ENCODE measurements at places on chromosomes 2 and 18.

DNA sequence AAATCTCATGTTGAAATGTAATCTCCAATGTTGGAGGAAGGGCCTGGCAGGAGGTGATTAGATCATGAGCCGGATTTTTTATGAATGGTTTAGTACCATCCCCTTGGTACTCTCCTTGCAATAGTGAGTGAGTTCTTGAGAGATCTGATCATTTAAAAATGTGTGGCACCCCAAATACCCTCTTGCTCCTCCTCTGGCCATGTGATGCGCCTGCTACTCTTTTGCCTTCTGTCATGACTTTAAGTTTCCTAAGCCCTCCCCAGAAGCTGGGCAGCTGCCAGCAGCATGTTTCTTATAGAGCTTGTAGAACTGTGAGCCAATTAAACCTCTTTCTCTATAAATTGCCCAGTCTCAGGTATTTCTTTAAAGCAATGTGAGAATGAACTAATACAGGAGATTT is 72.6 kb upstream of the FIGN start:
- DNase-seq: no peak

DNA sequence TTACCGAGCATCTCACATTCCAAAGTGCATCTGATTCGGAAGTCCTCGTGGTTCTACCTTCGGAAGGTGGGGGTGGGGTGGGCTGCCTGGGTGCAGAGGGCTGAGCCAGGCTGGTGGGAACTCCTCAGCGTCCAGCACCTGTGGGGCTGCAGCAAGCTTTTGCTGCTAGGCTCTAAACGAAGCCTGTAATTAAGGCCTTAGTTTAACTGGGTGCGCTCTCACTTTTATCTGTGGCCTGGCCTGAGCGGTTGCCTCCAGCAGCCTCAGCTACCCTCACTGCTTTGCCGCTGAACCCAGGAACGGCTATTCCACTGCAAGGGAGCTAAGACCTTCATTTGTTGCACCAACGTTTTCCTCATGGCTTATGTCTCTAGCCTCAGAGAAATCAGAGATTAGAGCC is 48.4 kb downstream of the TMEM17 start:
- DNase-seq: no peak

- DNase-seq: peak; percentile 34
Observed at GRCh38 chr2:197804758-197805714, 643 bp downstream of the PLCL1 start.

- DNase-seq: no peak
Observed at GRCh38 chr2:794554-795241, 117.5 kb upstream of the TMEM18 start.

DNA sequence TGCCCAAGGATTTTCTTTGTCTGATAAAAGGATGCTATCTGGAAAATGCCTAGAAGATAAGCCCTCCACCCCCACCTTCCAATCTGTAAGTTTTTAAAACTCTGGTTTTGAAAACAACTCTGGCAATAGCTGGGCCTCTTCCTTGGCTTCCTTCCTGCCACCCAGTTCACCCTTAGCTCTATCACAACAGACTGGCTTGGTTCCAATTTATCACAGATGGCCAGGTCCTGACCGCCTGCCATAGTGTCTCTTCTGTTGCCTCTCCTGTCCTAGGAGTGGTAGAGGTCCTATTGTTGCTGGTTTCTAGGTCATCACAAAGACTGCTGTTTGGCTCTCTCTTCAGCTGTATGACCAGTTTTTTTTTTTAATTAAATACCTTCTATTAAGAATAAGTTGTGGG is 1727.9 kb upstream of the SLC39A10 start:
- DNase-seq: no peak

- no peak for DNase-seq
Observed at GRCh38 chr2:45946023-45946422, 294.5 kb downstream of the PRKCE start.

GRCh38 chr2:212997526-212998020 is 153.8 kb downstream of the IKZF2 start:
- no peak for DNase-seq

DNA sequence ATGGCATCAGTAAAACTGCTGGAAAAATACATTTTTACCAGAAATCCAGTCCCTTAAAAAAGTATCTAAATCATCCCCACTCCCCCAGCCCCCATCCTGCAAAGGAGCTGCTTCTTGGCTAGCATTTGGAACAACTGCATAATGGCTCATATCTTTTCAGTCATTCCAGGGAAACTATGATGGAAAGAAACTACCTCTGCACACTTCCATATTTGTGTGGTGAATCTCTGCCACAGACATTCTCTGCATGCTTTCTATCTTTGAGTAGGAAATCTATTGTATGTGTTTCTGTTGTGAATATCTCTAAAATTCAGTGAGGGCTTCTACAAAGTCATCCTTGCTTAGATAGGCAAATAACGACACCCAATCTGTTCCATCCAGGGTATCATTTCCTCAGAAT is 632.3 kb downstream of the LRP1B start:
- no peak for DNase-seq

GRCh38 chr18:27952741-27953140 is 224.2 kb downstream of the CDH2 start:
- no peak for DNase-seq

DNA sequence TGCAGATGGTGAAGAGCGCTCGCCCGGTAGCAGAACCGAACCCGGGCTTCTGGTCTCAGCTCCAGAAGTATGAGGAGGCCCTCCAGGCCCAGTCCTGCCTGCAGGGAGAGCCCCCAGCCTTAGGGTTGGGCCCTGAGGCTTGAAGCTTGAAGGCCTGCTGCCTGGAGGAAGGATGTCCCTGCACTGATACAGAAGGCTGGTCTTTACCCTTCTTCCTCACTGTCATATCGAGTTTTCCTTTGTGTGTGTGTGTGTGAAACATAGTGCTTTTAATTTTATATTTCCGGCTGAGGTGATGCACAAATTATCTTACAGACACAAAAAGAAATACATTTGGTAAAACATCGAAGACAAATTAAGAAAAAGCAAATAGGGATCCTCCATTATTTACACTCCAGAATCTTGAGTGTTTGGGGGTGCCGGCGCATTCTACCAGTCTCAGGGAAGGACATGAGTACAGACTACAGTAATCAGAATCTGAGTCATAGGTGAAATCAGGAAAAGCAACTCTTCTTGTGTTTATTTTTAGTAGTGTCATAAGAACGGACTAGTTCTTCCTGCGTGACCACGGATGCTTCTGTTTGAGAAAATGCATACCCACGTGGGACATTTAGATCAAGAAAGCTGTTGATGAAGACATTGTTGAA is 1.3 kb downstream of the DUSP28 start:
- DNase-seq: no peak

GRCh38 chr2:23213196-23213595 is 171.8 kb upstream of the KLHL29 start:
- DNase-seq: no peak

- no peak for DNase-seq
Observed at GRCh38 chr2:219627103-219628100, at the start of gene SLC4A3. Gene SLC4A3 (plus strand): TSS chr2:219627630. CDS start chr2:219627993, 363 bp downstream.

- DNase-seq: no peak
Observed at GRCh38 chr2:25034081-25034480, 7.8 kb upstream of the EFR3B start.

GRCh38 chr2:118013724-118014491 is at the start of gene CCDC93:
Gene CCDC93 (minus strand): TSS chr2:118014070. CDS start chr2:118013995, 75 bp downstream.
- DNase-seq: peak; percentile 69

DNA sequence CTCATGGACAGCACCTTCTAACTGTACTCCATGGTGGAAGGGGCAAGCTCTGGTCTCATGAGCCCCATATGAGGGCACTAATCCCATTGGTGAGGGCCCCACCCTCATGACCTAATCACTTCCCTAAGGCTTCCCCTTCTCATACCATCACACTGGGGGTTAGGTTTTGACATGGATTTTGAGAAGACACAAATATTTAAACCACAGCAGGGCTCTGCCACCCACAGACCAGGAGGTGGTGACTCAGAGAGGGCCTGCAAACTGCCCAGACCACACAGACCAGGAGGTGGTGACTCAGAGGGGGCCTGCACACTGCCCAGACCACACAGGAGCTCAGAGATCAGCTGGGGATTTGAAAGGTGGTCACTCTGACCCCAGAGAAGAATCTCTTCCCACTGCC is 222.0 kb downstream of the KLHL29 start:
- no peak for DNase-seq

DNA sequence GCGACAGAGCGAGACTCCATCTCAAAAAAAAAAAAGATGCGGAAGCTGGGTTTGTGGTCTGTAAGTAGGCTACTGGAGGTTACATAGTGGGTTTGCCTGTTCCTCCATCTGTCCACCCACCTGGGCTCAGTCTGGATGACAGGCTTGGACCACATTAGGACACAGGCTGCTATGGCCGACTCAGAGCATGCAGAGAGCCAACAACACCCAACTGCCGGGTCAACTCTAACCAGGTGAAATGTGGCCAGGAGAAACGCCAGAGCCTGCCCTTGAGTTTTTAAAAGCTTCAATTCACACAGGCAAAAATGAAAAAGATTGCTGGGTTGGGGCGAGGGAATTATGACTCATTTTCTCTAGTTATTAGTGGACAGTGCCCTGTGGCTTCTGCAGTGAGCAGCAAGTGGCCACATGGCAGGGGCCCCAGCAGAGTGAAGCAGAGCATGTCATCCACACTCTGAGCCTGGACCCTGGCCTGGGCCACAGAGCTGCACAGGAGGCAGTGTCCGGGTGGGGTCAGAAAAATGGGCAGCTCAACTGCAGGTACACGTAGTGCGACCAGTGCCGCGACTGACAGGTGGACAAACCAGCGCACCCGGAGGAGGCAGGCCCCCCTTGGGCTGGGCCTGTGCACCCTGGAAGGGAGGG is 67.4 kb downstream of the BIN1 start:
- DNase-seq: no peak

GRCh38 chr2:41580806-41581205 is 467.0 kb upstream of the PKDCC start:
- no peak for DNase-seq

Data from stimulated activated CD4-positive, alpha-beta T cell treated with anti-CD3 and anti-CD28 coated beads, Interleukin-4, amount 100 ng/mL, for 48 hours (primary cell).